Left ventricle myocardium inferior (tissue), 1 donor: ENCODE measurements at places on chromosomes 7 and 10. TPM values are rescaled to one million over a fixed set of nuclear protein-coding genes. Genes with fewer than 3 reads are reported as not detected.

DNA sequence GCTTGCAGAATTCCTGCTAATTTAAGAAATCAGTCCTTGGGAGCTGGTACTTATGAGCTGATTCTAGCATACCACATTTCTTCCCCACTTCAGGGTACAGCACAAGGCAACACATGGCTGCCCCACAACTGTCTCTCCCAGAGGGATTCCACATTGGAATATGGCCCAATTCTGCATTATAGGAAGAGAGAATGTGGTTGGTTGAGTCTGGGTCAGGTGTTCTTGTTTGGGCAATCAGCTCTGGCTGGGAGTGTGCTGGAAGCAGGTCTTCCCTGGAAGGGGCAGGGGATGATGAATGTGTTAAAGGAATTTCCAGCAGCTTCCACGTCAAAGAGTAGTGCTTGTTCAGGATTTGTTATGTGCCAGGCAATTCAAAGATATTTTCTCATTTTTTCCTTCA is 95.7 kb downstream of the BUB3 start:
- no peak for DNase-seq

- no peak for DNase-seq
Measured at GRCh38 chr10:88028072-88028471, 164.6 kb downstream of the PTEN start.

- DNase-seq: no peak
Measured at GRCh38 chr10:123409426-123409825, 255.2 kb downstream of the BUB3 start.

Gene KEL
- 0.38 TPM for total RNA-seq

Gene OR6B1
- not detected for total RNA-seq

Gene SLC37A3
- 7.5 TPM for total RNA-seq

DNA sequence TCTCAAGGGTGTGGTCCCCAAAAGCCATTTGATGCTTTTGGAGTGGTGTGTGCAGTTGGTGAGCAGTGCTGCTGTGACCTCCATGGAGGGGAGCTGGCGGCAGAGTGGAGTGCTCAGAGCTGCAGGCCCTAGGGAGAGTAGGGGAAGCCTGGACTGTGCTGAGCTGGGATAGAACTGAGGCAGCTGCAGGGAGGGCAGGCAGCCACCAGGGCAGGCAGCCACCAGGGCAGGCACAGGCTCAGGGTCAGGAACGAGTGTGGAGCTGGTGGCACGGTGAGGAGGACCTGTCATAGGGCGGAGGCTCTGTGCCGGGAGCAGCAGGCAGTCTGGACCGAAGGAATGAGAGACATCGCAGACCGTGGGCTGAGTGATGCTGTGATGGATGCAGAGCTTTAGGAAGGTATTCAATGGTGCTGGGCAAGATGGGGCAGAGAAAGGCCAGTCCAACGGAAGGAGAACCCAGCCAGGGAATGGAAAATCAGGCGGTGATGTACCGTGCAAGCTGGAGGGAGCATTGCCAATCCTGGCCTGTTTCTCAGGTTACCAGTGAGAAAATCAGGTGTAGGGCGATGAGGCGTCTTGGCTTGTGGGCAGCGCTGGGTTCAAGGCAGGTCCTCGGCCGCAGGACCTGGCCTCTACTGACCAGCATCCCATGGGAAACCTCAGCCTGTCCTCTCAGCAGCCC is 152.6 kb downstream of the CAMK1D start:
- DNase-seq: peak; percentile 25

Gene INTS15
- total RNA-seq: 14.4 TPM

GRCh38 chr10:114680543-114681117 is 22.6 kb upstream of the ABLIM1 start:
- no peak for DNase-seq

DNA sequence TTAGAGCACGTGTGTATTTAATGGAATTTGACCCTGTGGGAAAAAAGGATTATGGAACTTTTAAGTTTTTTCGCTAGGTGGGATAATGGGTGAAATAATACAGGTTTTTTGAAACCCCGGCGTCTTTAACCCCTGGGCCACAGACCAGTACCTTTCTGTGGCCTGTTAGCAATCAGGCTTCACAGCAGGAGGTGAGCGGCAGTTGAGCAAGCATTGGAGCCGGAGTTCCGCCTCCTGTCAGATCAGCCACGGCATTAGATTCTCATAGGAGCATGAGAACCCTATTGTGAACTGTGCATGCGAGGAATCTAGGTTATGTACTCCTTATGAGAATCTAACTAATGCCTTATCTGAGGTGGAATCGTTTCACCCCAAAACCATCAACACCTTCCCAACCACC is 28.6 kb downstream of the WAC start:
- no peak for DNase-seq

DNA sequence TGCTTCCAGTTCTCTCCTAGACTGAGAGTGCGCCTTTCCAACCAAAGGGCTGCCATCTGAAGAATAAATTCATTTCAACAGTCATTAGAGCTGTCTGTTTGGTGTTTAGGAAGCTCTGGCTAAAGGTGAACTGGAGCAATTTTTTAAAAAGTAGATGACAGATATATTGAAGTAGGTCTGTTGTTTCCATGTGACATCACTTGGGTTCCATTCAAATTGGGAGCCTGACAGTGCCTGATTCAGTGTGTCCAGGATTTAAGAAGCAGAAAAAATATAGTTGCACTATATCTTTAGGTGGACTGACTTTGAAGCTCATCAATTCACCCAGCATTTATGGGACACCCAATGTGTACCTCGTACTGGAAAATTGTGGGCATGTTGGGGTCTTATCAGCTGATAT is 367.7 kb downstream of the BBS9 start:
- DNase-seq: no peak

- no peak for DNase-seq
Measured at GRCh38 chr10:77592946-77593636, 44.5 kb downstream of the KCNMA1 start.

DNA sequence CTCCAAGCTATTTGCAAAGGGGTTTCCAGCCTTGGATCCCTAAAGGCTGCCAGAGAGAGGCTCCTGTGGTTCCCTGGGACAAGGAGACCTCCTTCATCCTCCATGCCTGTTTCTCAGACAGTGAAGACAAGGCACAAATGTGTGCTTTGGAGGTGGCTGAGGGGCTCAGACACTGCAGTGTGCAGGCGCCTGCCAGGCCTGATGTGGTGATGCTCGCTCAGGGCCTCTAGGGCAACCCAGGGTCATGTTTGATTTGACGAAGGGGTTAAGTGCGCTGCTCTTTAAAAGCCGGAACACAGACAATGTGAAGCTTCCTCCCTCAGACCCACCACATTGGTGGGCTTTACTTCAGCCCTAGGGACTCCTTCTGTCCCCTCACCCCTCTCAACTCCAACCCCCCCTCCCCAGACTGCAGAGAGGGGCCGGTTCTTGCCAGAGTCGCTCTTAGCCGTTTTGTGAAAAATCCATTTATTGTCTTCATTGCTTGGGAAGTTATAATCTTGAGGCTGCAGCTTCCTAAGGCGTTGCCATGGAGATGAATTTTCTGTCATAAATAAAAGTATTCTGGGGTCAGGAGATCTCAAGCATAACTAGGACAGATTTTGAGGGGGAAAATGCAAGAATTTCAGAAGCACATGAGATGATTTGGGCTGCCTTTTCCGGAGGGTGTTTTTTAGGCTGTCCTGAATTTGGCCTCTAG is 35.8 kb downstream of the PDGFA start:
- DNase-seq: no peak

GRCh38 chr10:30039567-30039966 is 19.8 kb downstream of the JCAD start:
- no peak for DNase-seq

DNA sequence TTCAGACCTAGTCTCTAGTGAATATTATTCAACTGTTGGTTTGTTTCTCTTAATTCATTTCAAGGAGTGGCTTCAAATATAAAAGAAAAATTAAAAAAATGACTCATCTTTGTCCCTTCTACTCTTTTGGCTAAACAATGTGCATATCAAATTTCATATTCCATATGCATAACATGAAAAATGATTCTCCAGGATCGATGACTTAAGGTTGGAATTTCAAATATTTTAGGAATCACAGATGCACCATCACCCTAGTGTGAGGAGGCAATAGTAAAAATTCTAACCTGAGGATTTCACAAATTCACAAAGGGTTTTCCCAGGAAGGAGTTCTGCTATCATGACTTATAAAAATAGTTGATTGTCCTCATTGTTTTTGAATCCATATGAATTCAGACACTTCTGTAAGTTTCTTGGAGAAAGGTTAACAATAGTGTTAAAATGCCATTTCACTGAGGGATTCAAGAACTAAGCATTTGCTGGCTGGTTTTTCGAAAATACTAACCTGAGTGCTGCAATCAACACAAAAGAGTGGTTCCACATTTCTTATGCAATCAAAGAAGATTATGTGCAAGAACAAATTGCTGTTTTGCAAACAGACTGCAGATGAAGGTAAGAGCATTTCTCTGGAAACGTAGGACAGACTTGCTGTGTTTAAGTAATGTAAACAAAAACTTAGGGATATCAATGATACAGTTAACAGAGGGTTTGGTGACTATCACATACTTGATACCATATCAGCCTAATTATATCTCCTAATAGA is 547.5 kb upstream of the LRRTM3 start:
- DNase-seq: no peak

DNA sequence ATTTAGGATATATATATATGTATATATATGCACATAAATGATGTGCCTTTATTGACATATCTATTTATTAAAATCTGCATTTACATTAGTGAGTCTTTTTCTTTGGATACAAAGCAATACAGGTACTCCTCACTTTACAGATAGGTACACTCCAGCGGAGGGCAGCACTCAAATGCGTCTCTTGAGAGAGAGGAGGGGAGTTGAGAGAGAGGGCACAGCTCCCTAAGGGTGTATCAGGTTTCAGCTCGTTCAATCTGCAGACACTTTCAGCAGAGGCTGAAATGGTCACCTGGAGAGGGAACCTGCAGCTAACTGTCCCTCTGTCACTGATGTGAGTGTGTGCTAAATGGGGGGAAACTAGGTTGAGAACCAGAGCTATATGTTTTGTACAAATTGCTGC is 21.5 kb downstream of the C10orf53 start:
- no peak for DNase-seq

Gene OPN4
- total RNA-seq: 0.25 TPM

- DNase-seq: no peak
Measured at GRCh38 chr10:11959966-11960365, 82.6 kb downstream of the UPF2 start.

Gene OR2A42
- total RNA-seq: not detected

DNA sequence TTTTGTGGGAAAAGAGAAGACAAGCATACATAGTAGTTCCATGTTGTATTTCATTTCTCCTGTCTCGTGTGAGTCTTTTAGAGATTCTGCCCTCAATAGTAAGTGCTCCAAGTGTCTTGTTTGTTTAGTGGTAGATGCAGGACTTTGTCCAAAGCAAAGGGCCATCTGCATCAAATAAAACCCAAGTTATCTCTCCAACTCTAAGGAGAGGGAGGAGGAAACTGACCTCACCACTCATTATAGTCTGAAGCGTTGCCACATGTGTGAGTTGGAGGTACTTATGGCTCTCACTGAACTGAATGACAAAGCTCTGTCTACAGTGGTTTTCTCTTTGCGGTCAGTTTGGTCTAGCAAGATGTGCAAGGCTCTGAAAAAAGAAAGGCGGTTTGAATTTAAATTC is 272.6 kb downstream of the DOCK4 start:
- no peak for DNase-seq

DNA sequence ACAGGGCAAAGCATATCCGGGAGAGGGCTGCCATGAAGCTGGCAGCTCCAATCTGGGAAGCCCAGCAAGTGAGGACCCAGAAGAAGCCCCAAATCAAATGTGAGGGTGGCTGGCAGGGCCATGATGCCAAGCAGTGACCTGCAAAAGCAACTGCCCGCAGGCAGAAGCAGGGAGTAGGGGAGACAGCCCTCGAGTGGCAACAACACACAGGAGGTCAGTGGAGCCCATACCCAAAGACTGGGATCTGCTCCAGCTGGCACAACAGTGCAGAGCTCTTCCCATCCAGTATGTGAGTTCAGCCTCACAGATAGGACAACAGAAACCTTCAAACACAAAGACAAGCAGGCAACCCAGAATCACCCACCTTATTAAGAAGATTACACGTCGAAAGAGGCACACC is 45.0 kb downstream of the GRID1 start:
- DNase-seq: no peak
